ENCODE measurements at places on chromosomes 1 and 21.

DNA sequence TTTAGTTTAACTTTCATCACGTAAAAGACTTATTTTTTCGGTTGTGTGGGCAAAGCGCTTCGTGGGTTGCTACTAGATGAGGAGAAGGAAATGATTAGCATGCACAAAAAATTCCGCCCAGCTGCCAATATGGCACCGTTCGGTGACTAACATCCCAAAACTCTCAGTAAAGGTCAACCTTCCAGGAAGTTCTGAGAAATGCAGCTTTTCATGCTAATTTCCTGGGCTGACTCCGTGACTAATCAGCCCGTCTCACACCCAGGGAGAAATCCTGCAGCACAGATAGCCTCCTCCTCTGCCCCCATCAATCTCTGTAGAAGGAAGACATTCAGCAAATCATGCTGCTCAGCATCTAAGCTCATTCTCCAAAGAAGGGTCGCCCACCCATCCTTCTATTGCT lies 34.1 kb downstream of the TMCO4 start:
- no peak for DNase-seq

- DNase-seq: no peak
Observed at GRCh38 chr1:227773558-227773957, 38.3 kb downstream of the SNAP47 start.

DNA sequence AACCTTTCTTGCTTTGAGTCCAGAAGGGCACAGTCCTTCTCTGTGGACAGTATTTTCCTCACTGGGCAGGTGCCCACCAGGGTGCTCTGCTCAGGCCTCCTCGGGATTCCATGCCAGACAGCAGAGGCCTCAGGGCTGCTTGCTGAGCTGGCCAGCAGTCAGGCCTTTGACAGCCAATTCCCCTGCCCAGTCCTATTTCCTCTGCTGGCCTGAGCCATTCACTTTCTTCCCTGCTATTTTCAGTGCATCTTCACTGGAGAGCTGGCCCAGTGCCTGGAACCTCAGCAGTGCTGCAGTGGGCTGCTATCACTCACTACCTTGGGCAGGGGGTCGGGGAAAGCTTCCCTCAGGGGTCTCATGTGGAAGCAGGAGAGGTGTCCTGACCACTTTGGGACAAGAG lies 33.2 kb downstream of the KCNA10 start:
- DNase-seq: no peak

- DNase-seq: no peak
Observed at GRCh38 chr21:26883768-26884167, 38.6 kb upstream of the ADAMTS1 start.

DNA sequence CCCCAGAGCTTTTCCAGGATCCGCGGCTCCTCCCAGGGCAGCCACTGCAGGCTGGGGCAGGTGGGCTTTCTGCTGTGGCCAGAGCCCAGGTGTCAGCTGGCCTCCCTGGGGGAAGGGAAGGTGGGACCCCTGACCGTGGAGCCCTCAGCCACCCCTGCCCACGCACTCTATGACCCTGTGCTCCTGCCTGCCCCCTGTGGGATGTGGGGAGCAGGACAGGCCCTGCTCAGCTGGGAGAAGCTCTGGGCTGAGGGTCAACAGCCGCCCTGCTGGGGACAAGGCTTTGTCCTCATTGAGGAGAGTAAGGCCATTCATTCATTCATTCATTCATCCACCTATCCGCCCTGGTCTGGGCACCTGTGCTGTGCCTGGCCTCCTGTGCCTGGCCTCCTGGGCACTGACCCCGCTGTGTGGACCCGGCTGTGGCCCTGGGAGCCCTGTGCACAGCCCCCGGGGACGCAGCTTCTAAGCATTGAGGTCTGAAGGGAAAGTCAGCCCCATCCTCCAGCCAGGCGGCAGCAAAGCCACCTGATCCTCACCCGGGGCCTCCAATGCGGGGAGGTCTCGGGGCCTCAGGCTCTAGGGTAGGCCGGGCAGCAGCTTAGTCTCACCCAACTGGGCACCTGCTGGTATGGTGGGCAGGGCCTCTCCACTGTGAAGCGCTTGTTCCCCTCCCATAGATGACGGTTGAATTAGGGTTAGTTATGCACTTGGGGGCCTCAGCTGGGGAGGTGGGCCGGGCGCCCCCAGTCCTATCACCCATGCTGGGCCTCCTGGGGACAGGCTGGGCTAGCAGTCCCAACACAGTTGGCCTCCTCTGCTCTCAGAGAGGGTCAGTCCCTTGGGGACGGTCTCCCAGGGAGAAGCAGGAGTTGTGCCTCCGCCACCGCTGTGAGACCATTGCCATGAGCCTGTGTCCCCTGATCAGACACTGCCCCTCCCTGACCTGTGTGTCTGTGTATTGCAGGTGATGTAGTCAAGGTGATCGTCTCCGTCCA lies 6.0 kb downstream of the TNFRSF14 start:
- no peak for DNase-seq

GRCh38 chr21:20647607-20648006 lies 350.6 kb upstream of the NCAM2 start:
- DNase-seq: no peak

DNA sequence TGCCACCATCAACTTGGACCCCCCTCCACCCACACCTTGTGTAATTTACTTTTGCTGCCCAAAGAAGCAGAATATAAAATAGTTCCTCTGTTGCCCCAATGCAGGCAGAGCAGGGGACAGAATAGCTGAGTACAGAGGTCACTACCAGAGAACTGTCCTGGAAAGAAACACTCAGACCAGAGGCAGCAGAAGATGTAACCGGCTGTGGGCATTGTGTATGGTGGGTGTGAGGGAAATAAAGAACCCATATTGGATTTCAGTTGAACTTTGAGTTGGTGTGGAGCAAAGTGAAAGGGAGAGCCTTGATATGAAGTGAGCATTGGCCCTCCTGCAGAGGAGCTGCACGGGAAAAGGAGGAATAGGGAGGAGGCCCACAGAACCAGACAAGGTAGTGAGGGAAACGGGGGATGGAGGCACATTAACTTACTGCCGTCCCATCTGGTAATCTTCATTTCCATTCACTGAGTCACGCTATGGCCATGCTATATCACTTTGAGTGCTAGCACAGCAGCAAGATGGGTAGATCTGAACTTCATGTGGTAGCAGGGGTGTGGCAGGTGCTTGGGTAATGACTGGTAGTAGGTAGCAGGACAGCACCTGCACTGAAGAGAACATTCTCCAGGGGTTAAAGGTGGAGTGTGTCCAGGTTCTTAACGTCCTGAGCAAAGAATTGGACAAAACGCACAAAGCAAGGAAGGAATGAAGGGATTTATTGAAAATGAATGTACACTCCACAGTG lies 56.3 kb upstream of the FBXO28 start:
- DNase-seq: no peak

DNA sequence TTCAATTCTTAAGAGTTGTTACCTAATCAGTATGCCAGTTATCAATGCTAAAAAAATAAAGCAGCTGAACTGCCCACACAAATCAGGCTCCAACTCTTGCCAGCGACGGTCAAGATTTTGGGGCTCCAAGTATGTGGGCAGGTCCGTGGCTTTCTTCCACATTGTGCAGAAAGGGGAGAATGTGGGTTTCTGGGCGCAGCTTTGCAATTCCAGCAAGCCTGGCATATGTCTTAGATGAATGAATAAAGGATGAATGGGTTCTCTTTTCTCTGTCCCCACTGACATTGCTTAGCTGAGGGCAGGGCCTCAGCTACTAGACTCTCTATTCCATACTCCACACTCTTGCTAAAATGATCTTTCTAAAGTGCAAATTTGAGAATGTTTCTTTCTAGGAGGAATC lies 42.4 kb downstream of the NENF start:
- no peak for DNase-seq

DNA sequence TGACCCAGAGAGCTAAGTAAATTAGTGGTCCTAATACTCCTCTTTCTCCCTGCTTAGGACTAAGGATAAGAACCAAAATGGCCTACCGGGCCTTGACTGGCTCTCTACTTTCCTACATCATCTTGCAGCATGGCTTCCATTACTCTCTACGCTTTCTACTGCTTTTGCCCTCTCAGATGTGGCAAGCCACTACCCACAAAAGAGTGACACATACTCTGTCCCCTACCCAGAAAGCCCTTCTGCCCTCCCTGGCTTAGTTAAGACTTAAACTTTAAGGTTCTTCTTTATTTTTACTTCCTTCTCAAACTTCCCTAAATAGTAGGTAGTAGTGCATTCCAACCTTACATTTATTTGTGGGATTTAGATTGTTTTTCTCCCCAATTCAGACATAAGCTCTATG lies 228.1 kb downstream of the TPR start:
- DNase-seq: no peak

DNA sequence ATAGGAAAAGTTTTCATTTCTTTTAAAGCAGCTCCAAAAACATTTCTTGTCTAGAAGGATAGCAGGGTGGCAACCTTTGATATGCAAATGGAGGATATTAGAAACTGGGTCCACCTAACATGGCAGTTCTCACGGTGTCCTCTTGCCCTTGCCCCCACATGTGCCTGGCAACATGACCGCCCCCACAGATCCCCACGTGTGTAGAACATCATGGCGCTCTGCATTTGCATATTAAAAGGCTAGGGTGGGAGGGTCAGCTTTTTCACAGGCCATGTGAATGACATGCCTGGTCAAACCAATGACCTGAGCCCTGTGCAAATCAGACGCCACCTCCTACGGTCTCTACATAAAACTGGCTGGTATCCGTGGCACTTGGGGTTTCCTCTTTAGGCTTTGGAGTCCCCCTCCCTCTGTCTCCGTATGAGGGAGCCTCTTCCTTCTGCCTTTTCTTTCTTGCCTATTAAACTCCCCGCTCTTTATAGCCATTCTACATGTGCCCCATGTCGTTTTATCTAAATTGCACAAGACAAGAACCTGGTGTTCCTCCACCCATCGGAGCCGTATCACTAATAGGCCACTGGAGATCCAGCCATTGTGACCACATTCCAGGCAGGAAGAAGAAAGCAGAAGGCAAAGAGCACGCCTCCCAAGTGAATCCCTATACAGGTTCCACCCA lies 71.3 kb downstream of the WDR4 start:
- no peak for DNase-seq

GRCh38 chr1:15187175-15188129 lies 33.9 kb downstream of the TMEM51 start:
- no peak for DNase-seq

DNA sequence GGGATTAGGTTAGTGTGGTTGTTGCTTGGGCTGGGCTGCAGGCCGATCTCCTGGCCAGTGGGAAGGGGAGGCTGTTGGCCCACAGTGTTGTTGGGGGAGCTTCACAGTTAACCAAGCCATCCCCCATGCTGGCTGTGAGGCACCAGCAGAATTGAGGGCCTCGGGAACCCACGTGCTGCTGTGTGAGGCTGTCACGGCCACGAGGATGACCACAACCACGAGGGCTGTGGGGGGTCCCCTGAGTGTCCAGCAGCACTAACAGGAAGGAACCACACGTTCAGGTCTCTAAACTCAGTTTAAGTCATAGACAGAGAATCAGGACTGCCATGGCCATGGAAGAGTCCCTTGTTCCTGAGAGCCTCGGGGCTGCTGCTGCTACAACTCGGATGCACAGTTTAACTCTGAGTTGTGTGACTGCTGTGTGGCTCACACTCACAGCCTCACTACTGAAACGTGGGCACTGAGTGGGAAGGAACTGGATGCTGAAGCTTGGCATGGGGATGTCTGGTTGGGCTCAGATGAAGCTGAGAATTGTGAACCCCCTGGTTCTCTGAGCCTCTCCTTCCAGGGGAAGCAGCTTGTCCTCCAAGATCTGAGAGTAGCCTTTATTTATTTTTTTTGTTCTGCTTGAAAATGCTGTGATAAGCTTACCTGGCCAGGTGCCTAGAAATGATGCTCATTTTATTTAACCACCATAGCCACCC lies 4.8 kb upstream of the MMEL1 start:
- no peak for DNase-seq

DNA sequence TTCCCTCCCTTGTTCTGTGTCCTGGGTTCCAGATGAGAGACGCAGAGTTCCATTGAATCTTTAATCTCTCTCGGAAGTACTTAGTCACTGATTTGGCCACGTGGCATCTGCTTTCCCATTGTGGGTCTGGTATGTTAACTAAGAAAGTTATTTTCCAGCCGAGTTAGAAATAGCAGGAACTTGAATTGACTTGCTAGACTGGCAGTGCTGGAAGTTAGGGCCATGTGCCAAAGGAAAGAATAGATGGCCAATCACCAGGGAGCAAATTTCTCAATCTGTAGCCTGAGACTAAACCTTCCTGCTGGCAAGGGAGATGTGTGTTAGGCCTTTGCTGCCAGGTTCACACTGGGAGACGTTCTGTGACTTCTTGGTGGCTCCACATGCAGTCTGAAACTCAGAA lies 24.2 kb upstream of the SLFNL1 start:
- no peak for DNase-seq

- no peak for DNase-seq
Observed at GRCh38 chr1:151585622-151586021, 26.2 kb upstream of the SNX27 start.

DNA sequence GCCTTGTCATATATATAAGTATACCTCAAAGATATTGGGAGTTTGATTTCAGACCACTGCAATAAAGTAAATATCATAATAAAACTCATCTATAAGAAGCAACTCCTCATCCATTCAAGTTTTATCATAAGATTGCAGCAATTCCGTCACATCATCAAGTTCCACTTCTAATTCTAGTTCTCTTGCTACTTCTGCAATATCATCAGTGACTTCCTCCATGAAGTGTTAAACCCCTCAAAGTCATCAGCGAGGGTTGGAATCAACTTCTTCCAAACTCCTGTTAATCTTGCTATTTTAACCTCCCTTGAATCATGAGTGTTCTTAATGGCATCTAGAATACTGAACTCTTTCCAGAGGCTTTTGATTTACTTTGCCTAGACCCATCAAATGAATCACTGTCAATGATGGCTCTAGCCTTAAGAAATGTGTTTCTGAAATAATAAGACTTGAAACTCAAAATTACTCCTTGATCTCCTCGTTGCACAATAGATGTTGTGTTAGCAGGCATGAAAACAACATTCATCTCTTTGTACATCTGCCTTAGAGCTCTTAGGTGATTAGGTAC lies 88.3 kb downstream of the RPE65 start:
- DNase-seq: no peak

- DNase-seq: no peak
Observed at GRCh38 chr1:57522575-57522974, 98.7 kb upstream of the DAB1 start.

GRCh38 chr1:109639063-109639840 lies 16.6 kb upstream of the GSTM4 start:
- DNase-seq: no peak

DNA sequence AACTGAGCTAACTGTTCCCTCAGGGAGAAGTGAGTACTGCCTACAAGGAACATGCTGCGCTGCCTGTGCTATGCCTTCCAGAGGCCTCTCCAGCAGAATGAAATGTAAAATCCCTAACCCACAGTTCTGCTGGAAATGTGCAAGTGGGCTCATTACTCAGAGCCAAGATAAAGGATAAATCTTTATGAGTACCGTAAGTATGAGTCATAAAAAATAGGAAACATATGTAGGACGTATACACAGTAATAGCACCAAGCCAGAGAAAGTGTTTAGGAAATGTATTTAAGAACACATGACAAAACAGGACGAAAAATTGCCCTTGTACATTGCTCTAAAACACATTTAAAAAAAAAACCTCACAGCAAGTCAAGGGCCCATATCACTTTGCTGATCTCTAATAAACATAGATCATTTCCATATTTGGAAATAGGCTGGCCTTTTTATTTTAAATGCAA lies 104.6 kb downstream of the TGFBR3 start:
- DNase-seq: no peak

- no peak for DNase-seq
Observed at GRCh38 chr21:44051462-44051941, 39.4 kb downstream of the TRAPPC10 start.

GRCh38 chr1:44460107-44460882 lies 55.2 kb downstream of the RNF220 start:
- no peak for DNase-seq

- no peak for DNase-seq
Observed at GRCh38 chr1:217449370-217449769, 181.5 kb downstream of the GPATCH2 start.
